ENCODE measurements at places on chromosomes 13 and 19.

GRCh38 chr19:48770734-48771472 is 15.6 kb downstream of the FGF21 start:
- no peak for DNase-seq

DNA sequence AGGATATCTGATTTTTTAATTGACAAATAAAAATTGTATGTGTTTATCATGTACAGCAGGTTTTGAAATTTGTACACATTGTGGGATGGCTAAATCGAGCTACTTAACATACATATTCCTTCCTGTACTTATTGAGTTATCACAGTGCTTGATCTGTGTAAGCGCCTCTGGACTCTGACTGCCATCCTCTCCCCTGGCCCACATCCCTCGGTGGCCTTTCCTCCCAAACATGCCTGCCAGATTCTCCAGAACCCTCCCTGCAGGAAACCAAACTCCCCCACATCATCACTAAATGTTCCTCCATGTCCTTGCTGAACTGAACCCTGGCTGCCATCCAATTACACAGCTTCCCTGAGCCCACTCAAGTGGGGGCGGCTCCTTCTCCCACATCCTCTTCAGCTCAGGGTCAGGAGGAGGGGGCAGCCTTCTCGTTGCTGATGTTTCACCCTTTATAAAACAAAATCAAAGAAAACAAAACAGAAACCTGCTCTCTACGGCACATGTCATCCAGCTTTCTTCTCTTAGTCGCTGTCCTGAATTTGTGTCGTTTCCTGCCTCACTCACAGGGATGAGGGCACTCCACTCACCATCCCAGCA is 97.1 kb upstream of the SPATA13 start:
- DNase-seq: no peak

GRCh38 chr19:17281391-17282304 is at the start of gene ANKLE1:
ANKLE1 (plus strand) TSS chr19:17281901; CDS start chr19:17281921, 20 bp downstream.
- DNase-seq: no peak

GRCh38 chr19:29320086-29320485 is 107.1 kb upstream of the UQCRFS1 start:
- no peak for DNase-seq

- DNase-seq: no peak
These were observed 21.9 kb downstream of the SMIM24 start for GRCh38 chr19:3458229-3459088.

DNA sequence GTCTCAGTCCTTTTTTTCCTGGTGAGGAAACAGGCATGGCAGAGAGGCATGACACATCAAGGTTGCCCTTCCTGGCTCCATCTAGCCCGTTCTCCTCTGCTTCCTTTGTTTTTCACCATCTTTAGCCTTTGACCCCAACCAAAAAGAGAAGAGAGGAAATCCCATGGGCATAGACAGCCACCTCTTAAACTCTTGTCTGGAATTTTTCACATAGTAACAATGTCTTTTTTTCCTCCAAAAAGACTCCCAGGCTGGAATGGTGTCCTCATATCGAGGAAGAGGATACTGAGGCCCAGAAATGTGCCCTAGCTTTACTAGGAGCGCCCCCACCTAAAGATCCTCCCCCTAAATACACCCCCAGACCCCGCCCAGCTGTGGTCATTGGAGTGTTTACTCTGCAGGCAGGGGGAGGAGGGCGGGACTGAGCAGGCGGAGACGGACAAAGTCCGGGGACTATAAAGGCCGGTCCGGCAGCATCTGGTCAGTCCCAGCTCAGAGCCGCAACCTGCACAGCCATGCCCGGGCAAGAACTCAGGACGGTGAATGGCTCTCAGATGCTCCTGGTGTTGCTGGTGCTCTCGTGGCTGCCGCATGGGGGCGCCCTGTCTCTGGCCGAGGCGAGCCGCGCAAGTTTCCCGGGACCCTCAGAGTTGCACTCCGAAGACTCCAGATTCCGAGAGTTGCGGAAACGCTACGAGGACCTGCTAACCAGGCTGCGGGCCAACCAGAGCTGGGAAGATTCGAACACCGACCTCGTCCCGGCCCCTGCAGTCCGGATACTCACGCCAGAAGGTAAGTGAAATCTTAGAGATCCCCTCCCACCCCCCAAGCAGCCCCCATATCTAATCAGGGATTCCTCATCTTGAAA is at the start of gene GDF15:
Gene GDF15, plus strand, starts transcription at position 484 of the 868 bp plus-strand sequence. Its CDS starts 32 bp downstream, at position 516.
- no peak for DNase-seq

DNA sequence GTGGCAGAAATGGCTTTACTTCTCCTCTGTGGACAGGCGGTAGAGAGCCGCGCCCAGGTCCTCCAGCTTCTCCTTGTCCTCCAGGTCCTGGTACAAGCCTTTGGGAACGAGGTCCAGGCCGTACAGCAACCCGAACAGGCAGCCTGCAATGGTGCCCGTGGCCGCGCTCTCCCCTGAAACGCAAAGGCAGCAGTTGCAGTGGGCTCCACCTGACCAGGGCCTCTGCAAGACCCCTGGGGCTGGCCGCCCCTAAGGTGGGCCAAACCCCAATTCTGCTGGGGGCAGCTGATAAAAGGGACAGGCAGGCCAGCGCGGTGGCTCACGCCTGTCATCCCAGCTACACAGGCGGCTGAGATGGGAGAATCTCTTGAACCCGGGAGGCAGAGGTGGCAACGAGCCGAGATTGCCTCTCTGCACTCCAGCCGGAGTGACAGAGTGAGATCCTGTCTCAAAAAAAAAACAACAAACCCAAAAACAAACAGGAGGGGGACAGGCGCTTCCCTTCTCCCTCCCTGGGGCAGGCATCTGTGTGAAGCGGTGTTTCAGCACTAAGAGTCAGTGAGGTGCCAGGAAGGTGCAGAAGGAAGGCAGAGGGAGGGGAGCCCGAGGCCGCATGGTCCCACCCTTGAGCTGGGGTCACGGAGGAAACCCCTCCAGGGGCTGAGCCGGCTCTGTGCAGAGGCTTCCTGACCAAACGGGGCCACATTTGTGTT is 30.3 kb downstream of the ADPRHL1 start:
- DNase-seq: no peak

GRCh38 chr13:35143123-35143522 is 201.1 kb downstream of the NBEA start:
- no peak for DNase-seq

DNA sequence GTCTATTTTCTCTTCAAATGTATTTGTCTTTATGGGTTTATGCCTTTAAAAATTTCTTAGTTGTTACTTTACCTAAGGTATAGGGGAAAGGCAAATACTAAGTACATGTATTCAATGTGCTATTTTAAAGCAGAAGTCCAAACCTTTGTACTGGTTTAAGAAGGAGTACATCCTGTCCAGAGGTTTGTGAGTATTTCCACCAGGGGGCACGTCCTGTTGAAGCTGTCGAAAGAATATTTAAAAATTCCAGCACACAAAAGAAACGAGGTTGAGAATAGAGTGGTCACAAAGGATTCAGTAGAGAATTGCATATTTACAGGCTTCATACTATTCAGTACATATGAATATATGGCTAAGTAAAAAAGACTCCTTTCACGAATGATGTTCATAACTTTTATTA is 59.8 kb downstream of the URI1 start:
- DNase-seq: no peak

GRCh38 chr19:51712461-51713081 is 11.2 kb downstream of the HAS1 start:
- DNase-seq: no peak

- no peak for DNase-seq
These were observed 1676.9 kb downstream of the PCDH9 start for GRCh38 chr13:65553096-65553727.

DNA sequence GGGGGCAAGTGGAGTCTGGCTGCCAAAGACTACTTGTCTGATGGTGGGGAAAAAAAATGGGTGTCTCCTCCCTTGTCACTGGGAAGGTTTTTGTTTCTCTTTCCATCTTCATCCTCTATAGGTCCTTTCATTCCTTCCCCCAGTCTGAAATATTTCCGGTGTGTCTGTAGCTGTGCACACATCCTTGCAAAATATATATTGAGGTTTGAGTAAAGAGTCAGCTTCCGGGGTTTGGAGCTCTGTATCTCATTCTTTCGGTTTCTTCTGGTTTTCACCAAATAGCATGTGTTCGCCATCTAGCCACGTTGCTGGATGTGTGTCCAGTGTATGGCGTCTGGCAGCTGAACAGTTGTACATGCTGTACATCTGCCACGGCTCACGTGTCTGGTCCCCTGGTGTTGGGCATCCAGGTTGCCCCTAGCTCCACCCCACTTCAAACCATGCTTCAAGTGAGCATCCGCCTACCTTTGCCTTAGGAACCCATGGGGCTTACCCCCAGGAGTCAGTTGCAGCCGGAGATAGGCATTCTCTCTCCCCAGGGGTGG is 142.2 kb downstream of the SIPA1L3 start:
- no peak for DNase-seq

DNA sequence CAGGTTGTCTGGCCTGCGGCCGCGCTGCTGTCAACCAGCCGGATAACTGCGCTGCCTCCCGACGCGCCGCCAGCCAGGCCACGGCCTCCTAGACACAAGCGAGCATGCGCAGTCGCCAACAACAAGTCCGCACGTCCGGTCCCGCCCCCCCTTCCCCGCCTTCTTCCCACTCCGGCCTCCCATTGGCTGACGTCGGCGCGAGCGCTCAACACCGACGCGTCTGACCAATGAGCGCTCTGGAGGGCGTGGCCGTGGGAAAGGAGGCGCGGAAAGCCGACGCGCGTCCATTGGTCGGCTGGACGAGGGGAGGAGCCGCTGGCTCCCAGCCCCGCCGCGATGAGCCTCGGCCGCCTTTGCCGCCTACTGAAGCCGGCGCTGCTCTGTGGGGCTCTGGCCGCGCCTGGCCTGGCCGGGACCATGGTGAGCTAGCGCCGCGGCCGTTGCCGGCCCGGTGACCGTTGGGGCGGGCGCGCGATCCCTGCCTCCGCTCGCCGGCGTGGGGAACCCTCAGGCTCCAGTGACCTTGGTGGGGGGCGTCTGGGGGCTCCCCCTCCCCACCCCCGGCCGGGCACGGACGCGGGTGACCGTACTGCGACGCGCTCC is at the start of gene GPX4:
Gene GPX4, plus strand, starts transcription at position 287 of the 603 bp plus-strand sequence. Its CDS starts 50 bp downstream, at position 337.
- DNase-seq: peak; percentile 99

DNA sequence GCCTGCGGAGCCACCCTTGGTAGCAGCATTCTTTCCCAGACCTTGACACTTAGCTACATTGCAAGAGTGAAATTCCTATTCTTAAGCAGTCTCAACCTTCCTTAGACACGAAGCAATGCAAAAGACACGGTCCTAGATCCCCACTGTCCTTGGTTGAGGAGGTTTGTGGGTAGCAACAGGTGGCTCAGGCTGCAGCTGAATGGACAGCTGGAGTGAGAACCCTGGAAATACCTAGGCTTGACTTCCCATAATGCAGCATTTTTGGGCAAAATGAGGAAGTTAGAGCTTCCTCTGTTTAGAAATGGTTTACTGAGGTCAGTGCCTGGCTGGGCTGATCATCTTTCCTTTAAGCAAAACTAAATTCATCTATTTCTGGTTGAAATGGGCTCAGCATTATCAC is 296.6 kb downstream of the RFC3 start:
- DNase-seq: no peak

GRCh38 chr13:55245005-55245644 is 1895.6 kb upstream of the PRR20A start:
- no peak for DNase-seq

GRCh38 chr19:35257113-35257461 is 8.3 kb downstream of the LSR start:
- peak; percentile 70 for DNase-seq

DNA sequence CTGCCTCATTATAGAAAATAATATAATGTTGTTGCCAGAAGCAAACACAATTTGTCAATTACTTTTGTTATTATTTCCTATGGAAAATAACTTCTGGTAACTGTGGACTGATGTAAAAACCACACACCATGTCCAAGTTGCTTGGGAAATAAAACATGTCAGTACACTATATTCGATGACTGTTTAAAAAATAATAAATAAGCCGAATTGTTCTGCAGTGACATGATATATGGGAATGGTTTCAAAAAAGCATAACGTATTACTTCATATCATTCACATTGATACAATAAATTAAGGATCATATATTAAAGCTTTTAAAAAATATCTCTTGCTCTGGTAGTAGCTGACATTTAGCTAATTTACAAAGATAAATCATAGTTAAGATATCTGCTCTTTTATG is 2062.1 kb downstream of the PCDH9 start:
- DNase-seq: no peak

DNA sequence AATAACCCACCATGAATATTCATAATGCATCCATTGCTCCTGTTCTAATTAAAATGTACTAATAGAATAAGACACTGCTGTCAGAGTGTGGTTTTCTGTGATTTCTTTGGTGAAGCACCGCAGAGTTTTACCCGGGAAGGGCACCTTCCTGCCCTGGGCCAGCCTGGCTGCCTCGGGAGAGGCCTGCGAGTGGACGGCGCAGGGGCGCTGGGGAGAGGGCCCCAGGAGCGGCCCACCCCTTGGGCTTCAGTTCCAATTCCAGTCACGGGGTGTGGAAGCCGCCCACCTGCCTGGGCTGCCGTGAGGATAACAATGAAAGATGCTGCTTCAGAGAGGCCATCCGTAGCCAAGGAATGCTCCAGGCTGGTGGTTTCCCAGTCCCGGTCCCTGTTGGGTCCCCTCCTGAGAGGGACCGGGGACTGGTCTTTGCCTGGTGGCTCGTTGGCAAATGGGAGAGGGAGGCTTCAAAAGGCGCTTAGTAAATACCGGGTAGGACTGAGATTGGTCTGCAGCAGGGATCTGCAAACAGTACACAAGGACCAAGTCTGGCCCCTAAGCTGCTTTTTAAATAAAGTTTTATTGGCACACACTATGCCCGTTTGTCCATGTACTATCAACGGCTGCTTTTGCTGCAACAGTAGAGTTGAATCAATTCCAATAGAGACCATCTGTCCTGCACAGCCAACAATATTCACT is 18.0 kb downstream of the TCF3 start:
- DNase-seq: no peak

DNA sequence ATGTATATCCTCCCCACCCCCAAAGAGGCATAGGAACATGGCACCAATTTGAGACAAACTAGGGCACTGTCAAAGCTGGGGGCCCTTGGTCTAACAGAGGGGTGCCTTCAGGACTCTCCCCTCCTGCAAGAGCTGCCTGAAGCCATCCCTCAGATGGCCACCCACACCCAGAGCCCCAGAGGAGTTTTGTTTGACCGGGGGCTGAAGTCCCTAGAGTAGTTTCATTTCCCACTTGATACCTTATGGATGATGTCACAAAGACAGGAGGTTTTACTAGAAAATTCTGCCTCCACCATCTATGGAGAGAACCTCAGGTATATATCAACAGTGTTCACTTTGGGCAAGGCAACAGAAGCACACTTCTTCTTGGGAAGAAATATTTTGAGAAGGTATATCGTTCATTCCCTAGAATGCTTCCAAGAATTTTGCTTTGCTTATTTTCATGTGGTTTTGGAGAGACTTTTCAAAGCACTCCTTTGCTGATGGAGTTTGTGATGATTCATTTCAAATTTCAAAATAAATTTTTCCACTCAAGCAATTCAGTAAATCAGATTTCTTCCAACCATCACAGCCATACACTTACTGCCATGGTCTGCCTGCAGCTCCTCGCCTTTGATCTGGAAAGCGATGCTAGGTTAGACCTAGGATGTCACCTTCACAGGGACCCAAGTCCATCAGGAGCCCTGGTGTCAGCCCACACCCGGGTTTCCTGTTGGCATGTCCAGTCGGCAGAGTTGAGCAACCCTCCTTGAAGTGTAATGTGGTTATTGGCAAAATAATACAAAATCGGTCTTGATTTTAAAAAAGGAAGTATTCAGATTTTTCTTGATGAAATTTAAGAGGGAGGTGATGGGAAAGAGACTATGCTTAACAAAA is 207.0 kb downstream of the SHISA2 start:
- no peak for DNase-seq

- no peak for DNase-seq
These were observed 615.4 kb upstream of the MIR17HG start for GRCh38 chr13:90732049-90732448.

- DNase-seq: no peak
These were observed 16.9 kb upstream of the F7 start for GRCh38 chr13:113088691-113089020.

Data from vagina (tissue), 2 donors.